Left colon (tissue), 2 donors: ENCODE measurements at places on chromosomes 12 and 14. TPM values are rescaled to one million over a fixed set of nuclear protein-coding genes. Genes with fewer than 3 reads are reported as not detected.

DNA sequence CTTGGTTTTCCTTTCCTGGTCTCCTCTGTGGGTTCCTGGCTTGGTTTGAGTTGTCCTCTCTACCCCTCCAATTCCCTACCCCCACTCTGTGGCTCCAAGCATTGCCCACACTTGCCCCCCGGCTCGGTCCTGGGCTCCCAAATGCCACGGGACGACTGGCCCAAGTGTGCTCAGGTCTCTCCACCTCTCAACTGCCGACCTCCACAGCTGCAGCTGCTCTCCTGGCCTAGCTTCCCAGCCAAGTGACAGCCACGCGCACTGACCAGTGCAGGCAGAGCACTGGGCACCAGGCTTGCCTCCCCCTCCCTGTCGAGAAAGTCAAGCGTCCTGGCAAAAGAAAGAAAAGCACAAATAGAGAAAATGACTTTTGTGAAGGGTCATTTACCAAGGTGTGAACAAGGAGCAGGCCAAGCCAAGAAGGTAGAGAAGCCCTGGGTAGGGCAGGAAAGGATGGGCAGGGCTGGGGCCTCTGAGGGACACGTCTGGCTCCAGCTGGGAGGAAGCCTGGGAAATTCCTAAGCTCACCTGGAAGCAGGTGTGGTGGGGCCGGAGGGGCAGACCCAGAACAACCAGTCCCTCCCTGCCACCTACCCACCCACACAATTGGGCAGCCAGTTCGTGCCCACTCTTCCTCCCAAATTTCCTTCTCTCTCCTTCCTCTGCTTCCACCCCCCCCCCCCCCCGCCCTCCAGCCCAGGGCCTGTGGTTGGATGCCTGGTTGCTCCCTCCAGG is 1.8 kb upstream of the CEP170B start:
- no peak for DNase-seq

DNA sequence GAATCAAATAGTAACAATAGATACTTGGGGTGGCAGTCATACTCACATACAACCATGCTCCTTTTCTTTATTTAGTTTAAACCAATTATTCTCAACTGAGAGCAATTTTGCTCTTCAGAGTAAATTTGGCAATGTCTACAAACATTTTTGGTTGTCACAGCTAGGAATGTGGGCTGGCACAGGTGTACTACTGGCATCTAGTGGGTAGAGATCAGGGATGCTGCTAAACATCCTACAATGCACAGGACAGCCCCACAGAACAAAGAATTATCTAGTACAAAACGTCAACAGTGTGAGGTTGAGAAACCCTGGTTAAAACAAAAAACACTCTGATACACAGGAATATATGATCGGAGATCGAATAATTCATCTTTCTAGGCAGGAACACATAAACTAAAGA is 186.5 kb downstream of the NELL2 start:
- no peak for DNase-seq

GRCh38 chr12:122789637-122790036 is 15.3 kb downstream of the CCDC62 start:
- no peak for DNase-seq

DNA sequence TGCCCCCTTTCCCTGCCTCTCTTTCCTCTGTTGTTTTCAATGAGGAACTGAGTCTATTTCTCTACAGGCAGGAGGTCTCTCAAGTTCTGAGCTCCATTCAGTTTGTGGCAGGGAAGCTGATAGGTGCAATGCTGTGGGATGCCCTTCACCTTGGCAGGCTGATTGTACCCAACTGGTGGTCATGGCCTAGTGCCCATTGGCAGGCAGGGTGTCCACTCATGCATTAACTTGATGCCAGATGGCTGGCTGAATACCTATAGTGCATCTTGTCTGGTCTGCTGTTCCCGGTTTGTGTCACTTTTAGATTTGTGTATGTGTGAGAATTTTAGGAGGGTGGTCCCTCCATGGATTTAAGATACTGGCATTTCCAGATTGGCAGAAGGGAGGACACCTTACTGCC is 20.0 kb upstream of the ITGA5 start:
- DNase-seq, result no peak

The TNS2 gene
- 35.6 TPM for total RNA-seq
